ENCODE measurements at places on chromosomes 4 and X.

DNA sequence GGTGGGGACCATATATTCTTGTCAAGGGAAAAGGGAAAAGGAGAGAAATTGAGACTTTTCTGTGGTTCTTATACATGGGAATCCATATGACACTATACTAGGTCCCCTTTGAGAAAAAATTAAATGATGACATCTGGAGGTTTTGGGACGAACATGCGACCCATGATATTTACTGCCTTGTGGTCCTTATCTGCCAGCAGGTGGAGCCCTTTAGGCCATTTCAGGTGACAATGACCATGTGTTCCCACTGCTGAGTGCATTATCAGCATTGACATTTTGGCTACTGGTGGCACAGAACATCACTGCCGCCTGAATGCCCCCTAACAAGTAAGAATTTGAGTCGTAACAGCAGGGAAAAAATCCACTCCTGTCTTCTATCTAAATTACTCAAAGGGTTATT, 843.4 kb downstream of the FSTL5 start:
- no peak for DNase-seq

DNA sequence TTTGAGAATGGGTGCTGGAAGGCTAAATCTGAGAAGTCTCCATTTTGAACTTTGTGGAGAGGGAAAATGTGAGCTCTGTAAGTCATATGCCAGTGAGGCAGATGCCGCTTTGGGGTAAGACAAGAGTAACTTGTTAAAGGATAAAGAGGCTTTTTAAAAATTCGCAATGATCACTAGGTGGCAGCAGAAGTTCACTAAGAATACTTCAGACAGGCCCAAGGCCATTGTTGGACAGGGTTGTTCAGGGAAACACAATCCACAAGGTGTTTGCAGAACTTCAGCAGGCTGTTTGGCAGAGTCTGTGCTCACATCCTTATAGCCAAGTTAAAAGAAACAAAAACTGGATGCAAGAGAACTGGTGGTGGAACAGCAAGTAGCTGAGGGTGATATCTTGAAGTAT, 13.7 kb upstream of the PIGA start:
- DNase-seq: no peak

DNA sequence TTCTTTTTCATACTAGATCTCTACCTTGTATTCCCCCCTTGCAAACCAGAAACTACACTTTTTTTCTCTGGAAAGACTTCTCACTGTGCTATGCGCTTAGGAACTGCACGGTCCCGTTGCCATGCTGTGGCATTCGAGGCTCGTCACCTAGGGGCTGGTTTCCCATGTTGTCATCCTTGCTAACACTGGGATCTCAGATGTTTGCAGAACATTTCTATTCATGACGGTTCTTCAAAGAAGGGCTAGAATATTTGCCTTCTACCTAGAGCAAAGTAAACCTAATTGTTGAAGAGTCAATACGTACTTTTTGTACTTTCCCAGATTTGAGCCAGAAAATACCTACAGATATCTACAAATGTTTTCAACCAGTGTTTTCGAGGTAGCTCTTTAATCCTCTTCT, 41.0 kb downstream of the RS1 start:
- DNase-seq: no peak

DNA sequence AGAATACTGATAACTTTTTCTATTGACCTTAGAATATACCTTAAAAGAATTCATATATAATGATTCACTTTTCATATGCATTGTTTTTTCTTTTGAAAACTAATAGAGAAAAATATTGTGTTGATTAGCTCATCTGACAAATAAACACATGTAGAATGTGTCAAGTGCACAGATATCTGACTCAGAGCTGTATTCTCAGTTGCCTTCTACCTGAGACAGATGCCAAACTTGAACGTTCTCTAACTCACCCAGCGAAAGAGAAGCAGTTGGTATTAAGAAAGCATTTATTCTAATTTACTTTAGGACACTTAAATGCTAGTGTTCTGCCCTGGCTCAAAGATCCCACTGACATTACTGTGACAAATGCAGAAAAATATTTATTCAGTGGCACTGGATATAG, 28.1 kb downstream of the USP53 start:
- DNase-seq: no peak

DNA sequence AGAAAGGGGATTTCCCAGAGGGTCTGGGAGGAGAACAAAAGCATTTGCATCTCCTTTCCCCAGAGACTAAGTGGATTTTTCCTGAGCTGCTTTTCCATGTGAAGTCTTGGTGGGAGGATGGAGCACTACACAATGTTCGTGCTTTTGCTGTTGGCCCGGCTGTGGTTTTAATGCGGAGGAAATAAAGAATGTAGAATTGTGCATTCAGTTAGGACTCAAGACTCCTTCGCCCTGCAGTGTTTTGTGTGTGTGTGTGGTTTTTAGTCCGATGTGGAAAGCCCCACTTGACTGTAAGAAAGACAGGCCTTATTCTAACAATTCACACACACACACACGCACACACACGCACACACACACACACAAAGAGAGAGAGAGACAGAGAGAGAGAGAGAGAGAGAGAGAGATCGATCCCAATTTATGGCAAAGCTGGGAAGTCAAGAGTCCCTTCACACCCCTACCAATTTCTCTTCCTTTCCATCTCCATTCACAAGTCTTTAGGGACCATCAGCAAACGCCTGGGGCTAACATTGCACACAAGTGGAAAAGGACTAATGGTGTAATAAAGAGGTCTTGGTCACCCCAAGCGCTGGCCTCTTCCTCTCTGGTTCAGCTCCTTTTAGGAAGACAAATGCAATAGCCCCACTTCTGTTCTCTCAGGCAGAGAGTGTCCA, 44.2 kb downstream of the CLDN34 start:
- DNase-seq: no peak

- no peak for DNase-seq
Measured at GRCh38 chrX:103797691-103798090, 21.1 kb downstream of the PLP1 start.

GRCh38 chr4:163542275-163542674, 47.8 kb downstream of the TMA16 start:
- no peak for DNase-seq

DNA sequence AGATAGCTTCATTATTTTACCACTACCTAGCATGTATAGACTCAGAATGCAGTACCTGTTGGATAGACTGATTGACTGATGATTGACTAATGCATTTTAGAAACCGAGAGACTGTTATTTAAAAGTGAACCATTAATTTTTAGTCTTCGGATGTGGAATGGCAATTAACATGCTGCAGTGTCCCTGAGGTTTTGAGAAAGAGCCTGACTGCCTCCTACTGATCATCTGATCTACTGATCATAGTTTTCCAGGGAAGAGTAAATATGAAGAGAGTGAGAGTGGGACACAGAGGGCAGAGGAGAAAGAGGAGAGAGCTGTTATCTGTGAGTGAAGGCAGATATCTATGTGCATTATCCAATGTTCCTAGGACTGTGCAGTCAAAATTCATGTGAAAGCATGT, 764.7 kb downstream of the TRIML1 start:
- no peak for DNase-seq

DNA sequence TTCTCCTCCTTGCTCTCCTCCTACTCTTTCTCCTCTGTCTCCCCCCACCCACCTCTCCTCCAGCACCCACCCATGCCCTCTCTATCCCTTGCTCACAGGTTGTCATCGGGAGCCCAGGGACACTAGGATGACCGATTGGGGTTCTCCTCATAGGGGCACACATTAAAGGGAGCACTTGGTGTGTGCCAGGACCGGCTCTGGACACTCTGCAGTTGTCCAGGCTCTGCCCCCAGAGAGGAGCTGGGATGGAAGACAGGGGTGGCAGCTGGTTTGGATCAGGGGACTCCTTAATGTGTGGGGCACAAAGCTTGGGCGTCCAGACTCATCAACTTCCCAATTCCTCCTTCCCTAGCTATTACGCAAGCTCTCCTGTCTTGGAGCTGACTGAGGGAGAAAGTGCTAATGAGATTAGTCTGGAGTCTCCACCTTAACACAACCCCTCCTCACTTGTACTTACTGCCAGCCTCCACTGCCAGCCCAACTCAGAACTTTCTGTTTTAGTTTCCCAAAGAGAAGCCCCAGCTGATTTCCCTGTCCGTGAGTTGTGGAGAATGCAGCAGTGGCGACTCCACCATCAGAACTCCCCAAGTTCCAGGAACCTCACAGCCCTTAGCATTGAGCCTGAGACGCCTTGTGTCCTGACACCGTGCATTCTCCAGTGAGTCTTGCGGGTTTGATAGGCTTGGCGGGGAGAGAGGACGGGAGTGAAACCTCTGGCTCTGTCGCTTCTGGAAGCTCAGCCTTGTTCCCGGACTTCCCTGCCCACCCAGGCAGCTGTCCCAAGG, 52.2 kb downstream of the CXorf49B start:
- DNase-seq: no peak

DNA sequence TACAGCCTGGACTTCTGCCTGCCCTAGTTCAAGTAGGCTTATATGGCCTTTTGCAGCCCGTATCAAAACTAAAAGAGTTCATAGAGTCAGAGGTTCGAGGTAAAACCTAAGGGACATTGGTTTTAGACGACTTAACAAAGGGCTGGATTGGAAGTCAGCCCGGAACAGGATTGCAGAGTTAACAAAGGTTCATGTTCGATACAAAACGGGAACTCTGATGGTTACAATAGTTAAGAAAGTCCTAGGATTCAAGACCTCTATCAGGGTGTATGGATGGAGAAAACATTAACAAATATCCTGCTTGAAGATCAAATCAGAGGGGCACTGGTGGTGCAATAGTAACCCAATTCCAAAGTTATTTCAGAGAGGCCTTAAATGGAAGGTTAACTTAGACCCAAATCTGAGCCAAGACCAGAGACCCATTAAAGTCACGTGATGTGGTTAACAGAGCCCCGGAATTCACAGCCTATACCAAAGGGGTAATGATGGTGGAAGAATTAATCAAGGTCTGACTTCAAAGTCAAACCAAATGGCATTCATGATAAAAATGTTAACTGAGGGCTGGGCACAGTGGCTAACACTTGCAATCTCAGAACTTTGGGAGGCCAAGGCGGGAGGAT, 656 bp upstream of the ZNF630 start:
- no peak for DNase-seq

DNA sequence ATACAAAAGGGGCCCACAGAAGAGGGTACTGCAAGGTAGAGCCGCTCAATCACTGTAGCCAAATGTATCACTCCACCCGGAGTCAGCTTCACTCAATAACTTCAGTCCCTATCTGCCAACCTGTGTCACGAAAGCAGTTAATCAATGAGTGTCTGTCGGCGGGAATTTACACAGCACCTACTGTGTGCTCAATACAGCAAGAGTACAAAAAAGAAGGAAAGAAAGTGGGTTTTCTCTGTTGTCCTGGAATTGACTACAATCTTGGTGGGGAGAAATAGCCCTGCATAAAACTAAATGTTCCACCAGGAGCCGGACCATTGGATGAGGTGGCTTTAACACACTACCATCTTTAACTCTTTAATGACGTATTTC, 780 bp upstream of the NKRF start:
- no peak for DNase-seq

- DNase-seq: no peak
Measured at GRCh38 chrX:38371641-38372040, 19.2 kb downstream of the OTC start.

- DNase-seq: no peak
Measured at GRCh38 chr4:87310691-87311335, 11.9 kb downstream of the HSD17B13 start.

DNA sequence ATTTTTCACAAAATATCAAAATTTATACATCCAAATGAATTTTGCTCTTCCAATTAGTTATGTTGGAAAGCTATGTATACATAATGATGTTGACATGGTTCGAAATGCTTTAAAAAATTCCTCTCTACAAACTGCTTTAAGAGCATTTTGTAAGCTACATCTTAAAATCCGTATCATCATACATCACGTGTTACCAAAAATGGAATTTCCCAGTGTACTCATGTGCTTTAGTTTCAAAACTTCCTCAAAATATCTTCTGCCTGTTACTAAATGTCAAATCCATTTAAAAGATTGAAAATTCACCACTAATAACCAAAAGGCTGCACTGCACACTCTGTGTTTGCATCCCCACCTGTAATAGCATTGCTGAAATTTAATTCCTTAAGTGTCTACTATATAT, 87.9 kb downstream of the WDFY3 start:
- DNase-seq: no peak

- DNase-seq: no peak
Measured at GRCh38 chr4:94354474-94354896, 11.8 kb upstream of the HPGDS start.

- no peak for DNase-seq
Measured at GRCh38 chr4:77815636-77816035, 3.5 kb downstream of the CNOT6L start.

DNA sequence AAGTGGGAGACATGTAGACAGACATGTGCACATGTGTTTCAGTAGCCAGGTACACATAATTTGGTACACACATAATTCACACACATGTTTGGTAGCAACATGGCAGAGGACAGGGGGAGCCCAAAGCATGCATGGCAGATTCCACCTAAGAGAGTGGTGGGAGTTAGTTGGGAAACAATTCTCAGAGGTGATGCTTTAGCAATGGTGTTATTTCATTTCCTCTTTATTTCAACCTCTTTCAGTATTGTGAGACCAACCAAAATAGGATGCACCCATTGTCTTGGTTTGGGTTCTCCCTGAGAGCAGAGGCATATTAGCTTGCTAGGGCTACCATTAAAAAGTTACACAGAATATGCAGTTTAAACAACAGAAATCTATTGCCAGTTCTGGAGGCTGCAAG, 92.2 kb upstream of the ANXA3 start:
- no peak for DNase-seq

DNA sequence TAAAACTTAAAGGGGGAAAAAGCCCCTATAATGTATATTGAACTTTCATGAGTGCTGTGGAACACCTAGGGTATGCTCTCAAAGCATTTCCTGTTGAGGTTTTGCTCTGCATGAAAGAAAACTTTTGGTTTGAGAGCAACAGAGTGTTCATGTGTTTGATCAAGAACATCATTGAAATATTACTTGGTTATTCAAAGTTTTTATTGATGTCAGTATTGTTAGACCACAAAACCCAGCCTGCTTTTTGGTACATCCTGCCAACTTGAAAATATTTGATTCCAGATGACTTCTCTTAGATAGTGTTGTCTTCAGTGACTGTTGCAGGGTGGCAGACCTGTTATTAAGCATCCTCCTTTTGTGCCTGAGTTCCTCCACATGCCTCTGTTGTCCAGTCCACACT, 68.0 kb downstream of the N4BP2 start:
- no peak for DNase-seq

DNA sequence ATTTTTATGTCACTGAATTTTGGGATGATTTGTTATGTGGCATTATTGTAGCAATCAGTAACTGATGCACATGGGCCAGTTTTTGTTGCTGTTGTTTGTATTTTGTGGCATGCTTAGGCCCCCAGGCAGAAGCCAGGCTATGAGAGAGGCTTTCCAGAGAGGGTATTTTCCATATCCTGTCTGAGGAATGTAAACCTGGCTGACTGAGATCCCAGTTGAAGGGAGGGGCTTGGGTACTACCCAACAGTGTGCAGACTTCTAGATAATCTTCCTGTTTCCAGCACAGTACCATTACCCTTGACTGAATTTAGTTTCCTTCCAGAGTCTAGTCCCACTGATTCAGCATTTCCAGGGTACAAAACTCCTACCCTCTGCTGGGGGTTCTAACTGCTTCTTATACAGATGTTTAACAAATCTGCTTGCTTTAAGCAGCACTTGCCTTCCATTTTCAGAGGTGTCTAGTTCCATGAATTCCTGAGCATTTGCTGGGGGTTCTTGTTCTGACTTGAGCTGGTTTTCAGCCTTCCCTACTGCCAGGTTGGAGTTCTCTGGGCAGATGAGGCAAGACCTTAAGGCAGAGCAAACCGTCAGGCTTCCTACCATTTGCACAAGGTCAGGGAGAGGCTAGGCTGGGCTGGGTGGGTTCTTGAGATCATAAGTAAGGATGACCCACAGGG, 104.7 kb upstream of the EGFL6 start:
- no peak for DNase-seq

Data from activated CD4-positive, CD25-positive, alpha-beta regulatory T cell treated with anti-CD3 and anti-CD28 coated beads, Interleukin-2, amount 50 U/mL, for 72 hours (primary cell).